ENCODE measurements at places on chromosomes 3 and 15.

GRCh38 chr3:23665741-23666140 lies 140.0 kb upstream of the UBE2E1 start:
- no peak for DNase-seq

DNA sequence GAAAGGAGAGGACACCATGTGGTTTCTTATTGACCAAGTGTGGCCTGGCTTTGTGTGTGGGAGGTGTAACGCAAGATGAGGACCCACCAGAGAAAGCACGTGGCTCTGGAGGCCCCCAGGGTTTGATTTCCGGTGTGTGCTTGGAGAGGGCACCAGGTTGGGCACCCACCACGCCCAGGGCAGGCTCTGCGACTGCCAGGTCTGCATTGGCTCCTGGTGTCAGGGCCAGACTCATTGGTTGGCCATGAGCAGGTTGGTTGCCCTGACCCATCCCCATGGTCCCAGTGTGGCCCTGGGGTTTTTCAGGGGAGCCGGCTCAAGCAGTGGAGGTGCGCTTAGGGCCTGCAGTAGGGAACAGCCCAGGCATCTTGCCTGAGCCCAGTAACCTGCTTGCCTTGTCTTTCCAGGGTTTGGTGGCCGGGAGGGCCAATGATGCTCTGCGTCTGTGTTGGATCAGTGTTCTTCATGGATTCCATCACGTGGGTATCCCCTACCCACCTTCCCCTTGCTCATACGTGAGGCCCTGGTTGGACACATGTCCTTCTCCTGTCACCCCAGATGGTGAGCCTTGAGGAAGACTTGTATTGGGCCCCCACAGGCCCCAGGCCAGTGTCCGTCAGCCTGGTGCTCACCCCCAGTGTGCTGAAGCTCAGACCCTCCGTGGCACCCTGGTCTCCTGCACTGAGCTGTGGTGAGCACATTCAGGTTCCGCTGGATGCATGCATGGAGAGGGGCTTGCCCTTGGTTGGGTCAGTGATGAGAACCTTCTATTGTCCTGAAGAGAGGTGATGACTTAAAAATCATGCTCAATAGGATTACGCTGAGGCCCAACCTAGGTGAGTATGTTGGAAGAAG lies 193.9 kb downstream of the UBE3A start:
- no peak for DNase-seq

- no peak for DNase-seq
These were observed 264.0 kb upstream of the SLITRK3 start for GRCh38 chr3:165459924-165460835.

DNA sequence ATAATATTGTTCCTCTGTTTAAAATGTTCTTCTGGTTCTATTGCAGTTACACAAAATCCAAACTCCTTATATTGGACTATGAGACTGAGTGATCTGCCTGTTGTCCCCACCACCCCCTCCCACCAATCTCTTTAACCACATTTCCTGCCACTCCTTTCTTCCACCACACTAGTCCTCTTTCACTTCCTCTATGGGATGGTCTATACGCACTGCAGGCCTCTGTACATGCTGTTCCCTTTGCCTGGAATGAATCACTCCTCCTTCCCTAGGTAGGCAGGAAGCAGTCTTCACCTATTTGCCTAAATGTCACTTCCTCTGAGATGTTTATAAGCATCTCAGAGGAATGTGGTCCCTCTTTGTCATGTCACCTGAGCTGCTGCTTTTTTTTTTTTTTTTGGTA lies 4.0 kb downstream of the MAP2K1 start:
- DNase-seq = no peak

GRCh38 chr3:30333903-30334302 lies 272.5 kb upstream of the TGFBR2 start:
- DNase-seq = no peak

GRCh38 chr3:46365737-46366524 lies 4.8 kb upstream of the CCR5 start:
- DNase-seq = no peak

GRCh38 chr3:129617381-129618185 lies 11.1 kb upstream of the PLXND1 start:
- DNase-seq = no peak

DNA sequence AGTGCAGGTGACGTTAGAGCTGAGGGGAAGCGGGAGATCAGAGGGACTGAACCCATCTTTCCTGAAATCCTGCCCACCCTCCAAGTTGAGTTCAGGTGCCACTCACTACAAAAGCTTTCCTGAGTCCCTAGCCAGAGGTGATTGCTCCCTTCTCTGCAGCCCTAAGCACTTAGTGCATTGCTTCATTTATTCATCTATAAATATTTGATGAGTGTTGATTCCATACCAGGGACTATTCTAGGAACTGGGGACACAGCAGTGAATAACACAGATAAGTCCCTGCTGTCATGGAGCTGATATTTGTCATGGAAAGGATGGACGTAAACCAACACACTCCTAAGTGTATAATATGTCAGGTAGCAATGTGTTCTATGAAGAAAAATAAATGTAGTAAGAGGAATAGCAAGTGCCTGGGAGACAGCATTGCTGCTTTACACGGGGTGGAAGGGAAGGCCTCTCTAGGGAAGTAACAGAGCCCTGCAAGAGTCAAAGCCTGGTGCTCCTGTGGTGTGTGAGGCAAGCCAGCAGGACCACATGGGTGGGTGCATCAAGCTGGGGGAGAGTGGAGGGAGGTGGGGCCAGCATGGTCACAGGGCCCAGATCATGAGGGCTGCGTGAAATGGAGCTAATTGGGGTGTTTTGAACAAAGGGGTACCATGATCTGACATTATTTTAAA lies 18.6 kb downstream of the ALPK3 start:
- DNase-seq = no peak

GRCh38 chr3:14880447-14881106 lies 61.8 kb downstream of the FGD5 start:
- no peak for DNase-seq

DNA sequence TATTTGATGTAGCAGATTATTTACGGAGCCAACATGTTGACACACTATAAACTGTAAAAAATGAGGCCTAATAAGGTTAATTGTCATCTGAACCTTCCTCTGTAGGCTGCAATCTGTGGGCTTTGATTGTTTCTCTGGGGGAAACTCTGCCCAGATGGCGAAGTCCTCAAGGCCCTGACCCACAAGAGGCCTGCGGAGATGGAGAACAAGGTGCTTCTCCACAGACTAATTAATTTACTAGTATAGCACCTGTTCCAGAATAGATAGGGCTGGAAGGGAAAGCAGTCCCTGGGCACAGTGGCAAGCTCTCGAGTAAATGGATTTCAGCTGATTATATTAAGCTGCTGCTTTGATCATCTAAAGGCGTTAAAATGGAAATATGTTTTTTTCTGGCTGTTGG lies 338.8 kb upstream of the DNAJC19 start:
- DNase-seq = no peak

DNA sequence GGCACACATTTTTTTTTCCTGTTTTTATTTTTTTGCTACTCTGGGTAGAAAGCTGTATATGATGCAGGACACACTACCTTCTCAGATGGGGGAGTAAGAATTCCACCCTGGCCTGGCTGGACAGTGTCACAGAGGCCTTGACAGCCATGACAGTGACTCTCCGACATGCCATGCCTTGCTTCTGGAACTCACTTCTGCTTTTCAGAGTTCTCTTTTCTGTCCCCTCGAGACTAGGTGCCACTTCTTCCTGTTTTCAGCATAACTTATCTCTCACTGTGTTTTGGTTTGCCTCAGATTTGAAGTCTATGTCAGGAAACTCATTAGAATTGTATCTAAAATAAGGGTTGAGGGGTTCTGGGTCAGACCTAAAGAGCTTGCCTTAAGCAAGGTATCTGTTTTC lies 69.1 kb upstream of the SEC13 start:
- no peak for DNase-seq

DNA sequence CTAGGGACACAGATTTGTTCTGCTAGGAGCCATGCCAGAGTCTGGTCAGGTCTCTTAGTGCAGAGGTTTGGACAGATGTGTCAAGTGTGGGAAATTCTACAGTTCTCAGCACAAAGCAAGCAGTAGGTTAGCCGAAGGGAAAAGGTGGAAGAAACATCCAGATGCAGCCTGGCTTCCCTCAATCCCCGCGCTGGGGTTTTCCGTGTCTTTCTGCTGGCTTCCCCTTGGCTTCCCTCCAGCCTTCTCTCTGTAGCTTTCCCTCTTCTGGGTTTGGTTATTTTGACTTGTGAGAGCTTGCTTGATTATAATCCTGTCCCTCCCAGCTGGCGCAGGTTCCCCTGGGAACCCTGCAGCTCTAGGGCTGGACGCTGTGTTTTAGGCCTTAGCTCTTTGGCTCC lies 4.1 kb downstream of the TF start:
- no peak for DNase-seq

DNA sequence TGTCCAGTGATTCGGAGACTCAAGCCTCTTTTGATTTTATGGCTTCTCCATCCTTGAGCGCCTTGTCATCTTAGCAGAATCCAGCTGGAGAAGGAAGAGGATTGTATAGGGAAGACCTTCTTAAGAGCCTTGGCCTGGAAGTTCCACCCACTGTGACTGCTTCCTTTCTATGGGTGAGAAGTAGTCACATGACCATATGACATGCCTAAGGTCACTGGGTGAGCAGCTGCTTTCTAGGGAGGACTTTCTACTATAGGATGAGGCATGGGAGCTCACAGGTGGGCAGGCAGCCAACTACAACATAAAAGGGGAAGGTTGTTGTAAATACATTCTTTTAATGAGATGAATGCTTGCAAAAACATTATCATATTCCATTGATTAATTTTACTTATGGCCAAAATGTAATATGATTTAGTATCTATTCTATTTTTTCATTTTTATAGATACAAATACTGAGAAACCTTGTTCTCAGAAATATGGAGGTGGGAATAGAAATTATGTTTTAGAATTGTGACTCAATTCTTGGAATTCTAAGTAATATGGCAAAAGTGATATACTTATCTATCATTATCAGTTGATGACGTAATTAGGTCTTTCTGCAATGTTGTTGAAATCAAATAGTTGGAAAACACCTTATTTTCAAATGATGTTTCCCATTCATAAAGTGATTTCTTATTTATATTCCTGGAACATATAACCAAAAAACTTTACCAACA lies 53.6 kb upstream of the MINAR1 start:
- DNase-seq = no peak

- DNase-seq = no peak
These were observed 175.7 kb upstream of the MDFIC2 start for GRCh38 chr3:70488131-70488530.

GRCh38 chr3:21624524-21624923 lies 126.5 kb downstream of the ZNF385D start:
- DNase-seq = no peak

- DNase-seq = no peak
These were observed 5.6 kb upstream of the LRRC2 start for GRCh38 chr3:46571684-46572083.

DNA sequence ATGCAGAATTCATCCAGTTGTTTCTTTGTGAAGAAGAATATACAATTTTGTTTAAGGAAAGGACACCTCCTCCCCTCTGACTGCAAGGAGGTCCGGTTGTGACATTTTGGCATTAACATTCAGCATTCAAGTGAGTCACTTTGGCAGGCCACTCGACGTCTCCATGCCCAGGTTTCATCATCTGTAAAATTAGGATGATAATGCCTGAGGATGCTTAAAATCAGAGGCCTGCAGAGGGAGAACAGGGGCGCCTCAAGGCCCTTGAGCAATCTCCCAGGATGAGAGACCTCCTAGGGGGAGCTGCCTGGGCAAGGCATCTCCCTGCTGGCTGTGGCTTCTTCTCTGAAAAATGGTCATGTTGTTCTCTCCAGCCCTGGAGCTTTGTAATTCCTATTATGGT lies 236.0 kb downstream of the CACNA2D3 start:
- no peak for DNase-seq

DNA sequence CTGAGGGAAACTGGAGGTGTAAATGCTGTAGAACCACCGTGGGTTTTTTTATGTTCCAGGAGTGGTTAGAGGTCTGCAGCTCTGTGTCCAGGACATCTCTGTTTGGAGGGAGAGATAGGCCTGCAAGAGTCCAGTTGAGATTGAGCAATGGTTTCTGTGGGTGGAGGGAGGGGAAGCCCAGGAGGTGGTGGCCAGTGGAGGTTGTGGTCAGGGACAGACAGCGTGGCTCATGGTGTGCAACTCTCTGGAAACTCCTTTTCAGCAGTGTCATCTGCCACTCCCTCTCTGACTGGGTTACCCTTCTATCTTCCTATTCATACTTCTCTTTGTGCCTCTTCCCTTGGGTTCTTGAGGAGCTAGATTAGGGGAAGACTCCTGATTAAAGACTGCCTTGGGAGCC lies 9.6 kb downstream of the XCR1 start:
- no peak for DNase-seq

- DNase-seq = no peak
These were observed 1.1 kb upstream of the PYGO1 start for GRCh38 chr15:55589287-55589686.

- no peak for DNase-seq
These were observed 7.5 kb downstream of the SRGAP3 start for GRCh38 chr3:9241956-9242355.

DNA sequence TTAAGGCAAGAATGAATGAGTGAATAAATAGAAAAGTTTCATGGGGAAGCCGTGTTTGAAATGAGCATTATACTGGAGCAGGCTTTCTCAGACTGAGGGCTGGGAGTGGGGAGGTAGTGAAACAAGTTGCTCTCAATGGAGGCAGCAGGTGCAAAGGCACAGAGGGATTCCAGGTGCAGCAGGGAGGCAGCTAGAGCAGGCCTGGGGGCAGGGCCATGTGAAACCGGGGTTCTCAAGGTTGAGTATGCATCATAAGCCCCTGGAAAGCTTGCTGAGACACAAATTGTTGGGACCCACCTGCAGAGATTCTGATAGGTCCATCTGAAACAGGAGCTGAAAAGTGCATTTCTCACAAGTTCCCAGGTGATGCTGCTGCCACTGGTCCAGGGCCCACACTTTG lies 45.3 kb downstream of the BFSP2 start:
- no peak for DNase-seq

DNA sequence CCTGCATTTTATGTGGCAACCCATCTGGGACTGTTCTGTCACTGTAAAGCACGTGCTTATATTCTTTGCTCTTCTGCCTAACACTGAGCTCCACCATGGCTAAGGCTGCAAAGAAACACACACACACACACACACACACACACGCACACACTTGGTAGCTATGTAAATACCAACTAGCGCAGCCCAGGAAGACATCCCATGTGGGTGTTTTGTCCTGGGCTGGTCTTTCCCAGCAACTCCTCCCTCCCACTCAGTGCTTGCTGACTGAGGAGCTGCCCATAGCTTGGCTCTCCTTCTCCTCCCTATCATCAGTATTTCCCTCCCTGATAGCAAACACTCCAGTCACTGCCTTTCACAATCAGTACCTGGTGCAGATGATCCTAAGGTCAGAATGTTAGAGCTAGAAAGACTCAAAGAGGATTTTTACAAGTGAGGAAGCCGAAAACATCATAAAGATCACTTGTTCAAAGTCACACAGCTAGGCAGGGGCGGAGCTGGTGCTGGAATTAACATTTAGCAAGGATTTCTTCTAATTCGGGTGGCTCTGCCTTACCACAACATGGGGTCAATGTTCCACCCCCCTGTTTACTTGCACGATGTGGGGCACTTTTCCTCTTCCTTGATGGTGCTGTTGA lies 377.1 kb upstream of the TBL1XR1 start:
- DNase-seq = no peak

- DNase-seq = no peak
These were observed 12.2 kb upstream of the MYO5C start for GRCh38 chr15:52307847-52308246.

GRCh38 chr15:36638671-36639070 lies 59.2 kb downstream of the CDIN1 start:
- DNase-seq = no peak
